ENCODE measurements at places on chromosomes 3 and 15.
A peak's percentile ranks its signal among the peaks of the same experiment; 100 is the strongest.

- H3K27ac ChIP-seq: peak within 1 kb of the TSS; percentile 97
- peaks cover 3% of the 10 kb centered on the region for H3K36me3 ChIP-seq
- H3K4me1 ChIP-seq: peaks cover 64% of the 10 kb centered on the region
- no peaks in the 10 kb centered on the region for H3K27me3 ChIP-seq
- DNase-seq: peak; percentile 44
- H3K4me3 ChIP-seq: peak within 1 kb of the TSS; percentile 95
Measured at GRCh38 chr3:196639483-196640296, at the start of gene NRROS. Gene NRROS, plus strand, starts transcription at chr3:196639694. Its CDS starts 14,846 bp downstream, at chr3:196654540.

DNA sequence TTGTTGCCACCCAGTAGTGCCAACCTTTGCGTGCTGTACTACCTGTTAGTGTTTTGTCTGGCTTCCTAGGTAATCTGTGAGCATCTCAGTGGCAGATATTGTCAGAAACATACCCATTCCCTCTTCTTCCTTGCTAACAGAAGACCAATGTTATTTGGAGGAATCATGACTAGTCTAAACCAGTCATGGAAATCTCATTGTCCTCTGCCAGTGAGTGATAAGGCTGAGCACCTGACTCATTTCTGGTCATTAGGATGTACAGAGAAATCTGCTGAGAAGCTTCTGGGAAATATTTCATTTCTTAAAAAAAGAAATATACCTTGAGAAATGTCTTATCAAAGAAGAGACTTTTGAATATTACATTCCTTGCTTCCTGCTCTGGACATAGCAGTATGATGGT lies 70.1 kb upstream of the CDV3 start:
- no peaks in the 10 kb centered on the region for H3K36me3 ChIP-seq
- DNase-seq: no peak
- no peak overlapping the region for H3K27ac ChIP-seq
- no peaks in the 10 kb centered on the region for H3K27me3 ChIP-seq
- no peak overlapping the region for H3K4me3 ChIP-seq

DNA sequence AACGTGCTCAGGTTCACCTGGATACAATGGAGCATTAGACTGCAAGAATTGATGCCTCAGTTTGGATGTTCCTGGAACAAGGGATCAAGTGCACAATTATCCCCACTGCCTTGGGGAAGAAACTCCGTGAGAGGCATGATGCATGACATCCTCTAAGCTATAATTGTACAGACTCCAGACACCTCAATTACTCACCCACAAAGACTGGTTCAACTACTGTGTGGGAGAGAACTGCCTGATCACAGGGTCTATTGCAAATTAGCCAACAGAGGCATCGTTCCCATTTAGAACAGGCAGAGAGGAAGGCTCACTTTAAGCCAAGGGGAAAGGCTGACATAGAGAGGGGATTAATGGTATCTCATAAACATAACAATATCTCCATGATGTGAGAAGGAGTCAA lies 43.5 kb downstream of the ARRDC4 start:
- H3K4me3 ChIP-seq: no peak overlapping the region
- H3K36me3 ChIP-seq: no peaks in the 10 kb centered on the region
- no peak for DNase-seq

DNA sequence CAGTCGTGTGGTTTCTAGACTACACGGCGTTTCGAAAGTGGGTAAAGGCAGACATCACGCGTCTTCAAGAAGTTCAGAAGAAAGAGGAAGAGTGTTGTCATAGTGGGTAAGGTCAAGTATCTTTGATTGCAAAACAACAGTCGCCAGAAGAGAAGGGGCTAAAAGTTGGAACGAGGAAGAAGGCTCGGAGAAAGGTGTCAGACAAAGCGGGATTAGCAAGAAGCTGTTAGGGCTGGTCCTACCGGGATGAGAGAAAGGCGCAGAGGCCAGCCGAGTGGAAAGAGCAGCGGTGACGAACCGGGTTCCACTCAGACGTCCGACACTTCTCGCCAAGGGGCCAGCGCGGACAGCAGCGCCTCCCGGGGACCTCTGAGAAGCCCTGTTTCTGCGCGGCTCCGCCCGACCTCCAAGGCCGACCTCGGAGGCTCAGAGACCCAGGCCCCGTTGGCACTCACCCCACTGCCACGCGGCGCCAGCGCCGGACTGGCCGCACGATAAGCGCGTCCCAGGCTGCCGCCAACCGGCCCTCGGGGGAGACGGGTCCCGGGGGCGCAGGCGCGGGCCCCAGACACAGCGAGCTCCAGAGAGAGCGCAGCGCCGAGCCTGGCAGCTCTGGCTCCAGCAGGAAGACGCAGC lies 436 bp downstream of the ADPGK start:
- H3K27me3 ChIP-seq: no peaks in the 10 kb centered on the region
- H3K4me1 ChIP-seq: peaks cover 65% of the 10 kb centered on the region
- DNase-seq: no peak
- H3K4me3 ChIP-seq: peak overlapping the region; percentile 99
- peaks cover 7% of the 10 kb centered on the region for H3K36me3 ChIP-seq

DNA sequence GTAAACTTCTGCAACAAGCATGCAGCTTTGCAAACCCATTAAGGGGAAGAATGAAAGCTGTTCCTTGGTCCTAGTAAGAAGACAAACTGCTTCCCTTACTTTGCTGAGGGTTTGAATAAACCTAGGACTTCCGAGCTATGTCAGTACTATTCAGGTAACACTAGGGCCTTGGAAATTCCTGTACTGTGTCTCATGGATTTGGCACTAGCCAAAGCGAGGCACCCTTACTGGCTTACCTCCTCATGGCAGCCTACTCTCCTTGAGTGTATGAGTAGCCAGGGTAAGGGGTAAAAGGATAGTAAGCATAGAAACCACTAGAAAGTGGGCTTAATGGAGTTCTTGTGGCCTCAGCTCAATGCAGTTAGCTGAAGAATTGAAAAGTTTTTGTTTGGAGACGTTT lies 224.2 kb downstream of the P3H2 start:
- H3K27ac ChIP-seq: no peak overlapping the region
- no peak for DNase-seq
- H3K4me1 ChIP-seq: no peaks in the 10 kb centered on the region
- no peak overlapping the region for H3K4me3 ChIP-seq

- H3K4me3 ChIP-seq: no peak overlapping the region
- no peak for DNase-seq
- no peaks in the 10 kb centered on the region for H3K36me3 ChIP-seq
- no peak overlapping the region for H3K27ac ChIP-seq
- H3K4me1 ChIP-seq: peaks cover 4% of the 10 kb centered on the region
Measured at GRCh38 chr15:91660174-91660649, 193.3 kb upstream of the SLCO3A1 start.
